ENCODE measurements at places on chromosomes 6 and 20.

GRCh38 chr6:165849534-165850430 lies 186.7 kb upstream of the PDE10A start:
- peak; percentile 42 for DNase-seq

DNA sequence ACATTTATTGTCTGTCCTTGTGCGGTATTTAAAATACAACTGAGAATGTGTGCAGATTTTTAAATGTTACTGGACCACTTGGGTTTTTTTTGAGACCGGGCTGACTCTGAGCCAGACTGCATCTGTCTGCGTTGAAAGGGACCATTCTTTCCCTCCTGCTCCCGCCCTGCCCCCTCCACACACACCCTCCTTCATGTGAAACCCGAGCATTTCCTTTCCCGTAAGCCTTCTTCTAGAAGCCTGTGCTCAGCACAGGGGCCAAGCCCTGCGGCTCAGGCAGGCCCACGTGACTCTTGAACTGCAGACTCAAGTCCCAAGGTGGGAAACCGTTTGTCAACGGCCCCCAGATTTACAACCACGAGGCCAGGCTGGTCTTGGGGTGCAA lies 82.7 kb upstream of the FOXC1 start:
- DNase-seq: peak; percentile 31

DNA sequence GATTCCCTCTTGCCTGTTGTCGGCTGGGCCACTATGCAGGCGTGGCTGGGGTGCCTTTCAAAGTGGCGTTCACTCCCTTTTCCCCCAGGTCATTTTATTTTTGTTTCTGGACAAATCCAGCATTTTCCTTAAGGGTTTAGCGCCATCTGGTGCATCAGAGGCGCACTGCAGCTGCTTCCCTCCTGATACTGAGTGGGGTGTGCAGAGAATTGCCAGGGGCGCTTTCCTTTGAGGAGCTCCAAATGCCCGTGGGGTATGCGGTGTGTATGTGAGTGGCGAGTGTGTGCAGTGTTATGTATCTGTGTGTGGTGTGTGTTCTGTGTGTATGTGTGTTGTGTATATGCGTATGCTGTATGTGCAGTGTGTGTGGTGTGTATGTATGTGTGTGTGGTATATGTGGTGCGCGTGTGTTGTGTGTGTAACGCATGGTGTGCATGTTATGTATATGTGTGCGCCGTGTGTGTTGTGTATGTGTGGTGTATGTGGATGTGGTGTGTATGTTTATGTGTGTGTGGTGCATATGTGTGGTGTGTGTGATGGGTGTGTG lies 100.1 kb upstream of the AGPAT4 start:
- peak; percentile 69 for DNase-seq

GRCh38 chr6:138157986-138158638 lies 3.6 kb upstream of the ARFGEF3 start:
- peak; percentile 2 for DNase-seq

DNA sequence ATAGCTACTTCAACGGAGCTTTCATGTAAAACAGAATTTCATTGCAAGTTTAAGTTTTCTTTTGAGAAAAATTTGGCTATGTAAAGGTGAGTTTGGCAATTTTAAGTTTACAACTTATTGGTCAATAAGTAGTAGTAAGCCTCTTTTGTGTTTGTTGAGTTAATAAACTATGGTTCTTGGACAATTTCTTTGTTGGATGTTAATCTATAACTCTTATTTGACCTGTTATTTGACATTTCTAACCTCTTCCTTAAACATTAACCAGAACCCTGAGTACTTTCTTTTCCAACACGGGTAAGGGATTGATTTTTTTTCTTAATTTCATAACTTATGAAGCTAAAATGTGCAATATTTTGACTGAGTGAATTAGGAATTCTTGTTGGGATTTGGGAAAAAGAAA lies 354.4 kb downstream of the PRKN start:
- no peak for DNase-seq

DNA sequence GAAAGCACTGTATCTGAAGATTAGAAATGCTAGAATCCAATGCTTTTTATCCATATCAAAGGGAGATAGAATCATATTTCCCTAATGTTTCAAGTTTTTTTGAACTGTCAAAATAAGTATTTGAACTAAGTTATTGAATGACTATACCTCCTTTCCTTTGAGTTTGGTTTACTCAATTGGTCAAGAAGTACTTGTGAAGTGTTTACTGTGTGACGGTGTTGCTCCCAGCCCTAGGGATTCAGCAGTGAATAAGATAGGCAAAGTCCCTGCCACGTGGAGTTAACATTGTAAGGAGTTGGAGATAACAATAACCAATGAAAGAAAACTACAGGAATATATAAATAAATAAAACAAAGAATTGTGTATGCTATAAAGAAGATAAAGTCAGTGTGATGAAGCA lies 535.9 kb downstream of the FRK start:
- DNase-seq: no peak

DNA sequence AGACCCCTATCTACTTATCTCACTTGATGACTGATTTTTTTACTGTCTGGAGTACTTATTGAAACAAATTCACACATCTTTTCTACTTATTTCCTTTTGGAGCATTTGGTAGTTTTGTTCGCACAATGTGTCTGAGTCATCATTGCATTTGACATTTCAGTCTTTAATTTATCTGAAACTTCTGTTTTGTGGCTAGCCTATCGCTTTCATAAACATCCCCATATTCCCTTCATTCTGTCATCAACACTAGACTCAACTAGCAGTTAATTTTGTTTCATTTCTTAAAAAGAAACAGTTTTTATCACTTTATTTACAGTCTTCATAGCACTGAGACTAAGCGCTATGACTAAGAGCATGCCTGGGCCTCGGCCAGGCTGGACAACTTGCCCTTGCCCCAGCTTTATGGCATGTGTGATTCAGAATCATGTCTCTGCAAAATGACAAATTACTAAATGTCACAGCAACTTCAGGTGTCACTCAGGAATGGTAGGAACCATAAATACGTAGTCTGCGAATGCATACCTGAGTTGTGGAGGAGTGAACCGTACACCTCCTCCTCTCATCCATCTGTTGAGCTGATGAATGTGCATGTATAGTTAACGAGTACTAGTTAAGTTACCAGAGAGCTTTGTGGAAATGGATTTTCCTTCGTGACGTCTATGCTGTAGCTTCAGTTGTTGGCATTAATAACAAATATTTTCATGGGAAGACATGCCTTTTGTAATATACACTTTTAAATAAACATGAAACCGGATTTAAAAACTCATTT lies 16.2 kb downstream of the L3MBTL3 start:
- peak; percentile 69 for DNase-seq

- DNase-seq: peak; percentile 59
Measured at GRCh38 chr6:40962241-40962640, 76.8 kb downstream of the UNC5CL start.

- no peak for DNase-seq
Measured at GRCh38 chr20:10770753-10771152, 97.0 kb upstream of the JAG1 start.

DNA sequence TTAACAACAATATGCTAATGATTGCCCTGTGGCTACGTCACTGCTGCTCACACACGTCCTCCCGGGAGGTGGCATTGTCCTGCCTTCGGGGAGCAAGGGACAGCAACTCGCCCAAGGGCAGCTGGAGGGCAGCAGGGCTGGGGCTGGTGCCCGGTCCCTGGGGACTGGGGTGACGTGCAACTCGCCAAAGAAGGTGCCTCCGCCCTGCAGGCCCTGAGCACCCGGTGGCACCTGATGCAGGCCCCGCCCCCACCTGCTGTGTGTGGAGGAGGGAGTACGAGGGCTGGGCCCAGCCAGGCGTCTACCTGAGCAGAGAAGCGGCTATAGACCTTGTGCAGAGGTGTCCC lies 64.8 kb upstream of the SLCO4A1 start:
- DNase-seq: no peak

DNA sequence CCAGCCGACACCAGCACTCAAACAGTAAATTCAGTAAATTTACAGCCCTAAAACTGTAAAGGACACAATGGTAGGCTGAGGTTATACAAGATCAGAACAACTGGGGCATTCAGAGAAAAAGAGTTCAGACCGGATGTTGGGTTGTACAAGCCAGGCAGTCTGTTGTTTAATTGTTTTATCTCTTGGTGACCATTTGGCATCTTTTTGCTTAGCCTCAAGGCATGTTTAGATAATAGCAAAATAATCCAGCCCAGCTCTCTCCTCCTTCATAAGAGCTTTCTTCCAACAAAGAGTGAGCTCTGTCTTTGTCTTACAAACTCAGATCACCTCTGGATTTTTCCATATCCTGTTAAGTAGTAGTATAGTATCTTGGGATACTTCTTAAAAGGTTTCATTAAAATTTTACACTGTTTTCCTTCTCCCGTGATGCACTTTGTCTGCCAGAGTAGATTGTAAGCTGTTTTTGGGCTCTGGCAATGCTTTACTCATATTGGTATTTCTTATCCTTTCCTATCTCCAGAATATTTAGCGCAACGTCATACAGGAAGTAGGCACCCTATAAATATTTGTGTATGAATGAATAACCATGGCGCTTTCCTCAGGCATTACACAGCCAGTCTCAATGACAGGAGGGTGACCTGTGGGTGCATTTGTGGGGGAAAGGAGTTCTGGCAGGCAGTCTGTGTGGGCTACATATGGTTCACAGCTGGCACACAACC lies 35.6 kb upstream of the TRAM2 start:
- DNase-seq: peak; percentile 48

GRCh38 chr6:70310063-70310694 lies 7.3 kb upstream of the COL9A1 start:
- peak; percentile 75 for DNase-seq

DNA sequence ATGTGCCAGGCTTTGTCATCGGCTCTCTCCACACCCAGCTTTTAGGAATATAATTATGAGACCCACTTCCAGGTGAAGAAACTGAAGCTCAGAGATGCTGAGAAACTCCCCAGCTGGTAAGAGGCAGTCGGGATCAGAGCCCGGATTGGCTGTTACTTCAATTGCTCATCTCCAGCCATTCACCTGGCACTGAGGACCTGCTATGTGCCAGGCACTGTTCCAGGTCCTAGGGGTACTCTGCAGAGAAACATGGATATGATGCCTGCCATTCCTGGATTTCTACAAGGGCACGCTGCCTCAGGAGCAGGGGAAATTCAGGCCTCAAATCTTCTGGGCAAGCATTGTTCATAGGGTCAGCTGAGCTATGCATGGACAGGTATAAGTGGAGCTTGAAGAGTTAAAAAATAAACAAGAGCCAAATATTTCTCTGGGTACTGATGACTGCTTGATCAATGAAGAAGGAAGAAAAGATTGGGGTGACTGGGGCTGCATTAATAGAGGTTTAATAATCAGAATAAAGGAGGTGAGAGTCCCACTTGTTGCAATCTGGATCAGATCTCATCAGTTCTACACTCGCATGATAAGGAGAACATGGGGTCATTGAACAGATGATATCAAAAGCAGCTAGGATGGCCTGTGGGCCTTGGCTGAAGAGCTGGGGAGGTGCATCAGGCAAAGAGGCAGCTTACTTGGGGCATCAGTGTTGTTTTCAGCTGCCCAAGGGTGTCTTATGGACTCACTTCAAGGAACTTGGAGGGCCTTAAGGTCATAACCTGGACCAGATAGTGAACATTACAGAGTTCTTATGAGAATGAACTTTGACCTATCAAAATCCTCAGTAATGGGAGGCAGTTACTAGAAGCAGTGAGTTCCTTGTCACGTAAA lies 80.9 kb upstream of the TOX2 start:
- no peak for DNase-seq

- no peak for DNase-seq
Measured at GRCh38 chr20:9078826-9079731, 10.2 kb downstream of the PLCB4 start.

GRCh38 chr6:25005010-25005409 lies 69.2 kb upstream of the RIPOR2 start:
- no peak for DNase-seq

GRCh38 chr6:3281631-3282475 lies 23.1 kb downstream of the PSMG4 start:
- peak; percentile 97 for DNase-seq

DNA sequence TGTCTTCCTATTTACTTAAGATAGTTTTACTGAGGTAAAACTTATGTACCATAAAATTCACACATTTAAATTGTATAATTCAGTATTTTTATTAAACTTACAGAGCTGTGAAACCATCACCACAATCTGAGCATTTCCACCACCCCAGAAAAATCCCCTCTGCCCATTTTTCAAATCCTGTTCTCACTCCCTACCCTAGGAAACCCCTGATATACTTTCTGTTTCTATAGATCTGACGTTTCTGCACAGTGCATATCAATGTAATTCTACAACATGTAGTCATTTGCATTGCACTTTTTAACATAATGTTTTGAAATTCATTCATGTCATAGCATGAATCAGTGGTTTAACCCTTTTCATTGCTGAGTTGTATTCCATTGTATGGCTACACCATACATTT lies 96.7 kb upstream of the OPRM1 start:
- DNase-seq: no peak

DNA sequence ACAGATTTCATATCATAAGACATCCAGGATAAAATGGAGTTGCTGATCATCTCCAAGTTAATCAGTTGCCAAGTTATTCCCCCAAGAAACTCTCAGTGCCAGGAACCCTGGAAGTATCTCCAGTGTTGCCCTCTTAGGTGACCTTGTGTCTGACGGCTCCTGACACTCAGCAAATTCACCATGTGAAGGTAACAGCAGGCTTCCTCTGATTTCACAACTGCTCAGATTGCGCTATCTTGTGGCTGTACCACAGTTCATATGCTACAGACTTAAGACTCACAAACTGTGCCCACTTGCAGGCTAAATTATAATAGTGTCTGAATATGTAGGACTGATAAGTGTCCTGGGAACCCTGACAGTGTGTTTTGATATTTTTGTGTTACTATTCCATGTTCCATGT lies 186.6 kb upstream of the OPRM1 start:
- no peak for DNase-seq

GRCh38 chr6:39543950-39544349 lies 181.3 kb downstream of the KIF6 start:
- DNase-seq: no peak

- DNase-seq: no peak
Measured at GRCh38 chr6:112332274-112332673, 14.9 kb upstream of the RFPL4B start.

GRCh38 chr6:77986380-77987034 lies 333.7 kb downstream of the MEI4 start:
- DNase-seq: no peak

DNA sequence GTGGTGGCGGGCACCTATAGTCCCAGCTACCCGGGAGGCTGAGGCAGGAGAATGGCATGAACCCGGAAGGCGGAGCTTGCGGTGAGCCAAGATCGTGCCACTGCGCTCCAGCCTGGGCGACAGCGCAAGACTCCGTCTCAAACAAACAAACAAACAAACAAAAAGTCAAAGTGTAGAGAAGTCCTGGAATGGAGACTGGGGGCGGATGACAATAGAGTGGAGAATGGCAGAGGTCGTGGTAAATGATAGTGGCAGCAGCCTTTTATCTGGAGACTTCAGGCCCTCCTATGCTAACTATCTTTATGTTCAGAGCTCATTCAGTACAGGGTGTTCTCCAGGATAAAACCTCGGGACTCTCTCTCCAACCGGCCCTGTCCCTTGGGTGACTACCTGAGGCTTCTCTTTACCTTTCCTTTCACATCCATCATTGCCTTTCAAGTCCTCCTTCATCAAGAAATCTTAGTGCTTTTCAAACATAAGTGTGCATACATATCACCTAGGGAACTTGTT lies 1.4 kb upstream of the FKBPL start:
- DNase-seq: no peak

GRCh38 chr6:56021943-56022342 lies 146.6 kb upstream of the BMP5 start:
- DNase-seq: no peak
